WERI-Rb-1 (cell line): ENCODE measurements at places on chromosomes 3 and 15.

- peak; percentile 16 for DNase-seq
These were observed 25.9 kb downstream of the SCN5A start for GRCh38 chr3:38623539-38623938.

DNA sequence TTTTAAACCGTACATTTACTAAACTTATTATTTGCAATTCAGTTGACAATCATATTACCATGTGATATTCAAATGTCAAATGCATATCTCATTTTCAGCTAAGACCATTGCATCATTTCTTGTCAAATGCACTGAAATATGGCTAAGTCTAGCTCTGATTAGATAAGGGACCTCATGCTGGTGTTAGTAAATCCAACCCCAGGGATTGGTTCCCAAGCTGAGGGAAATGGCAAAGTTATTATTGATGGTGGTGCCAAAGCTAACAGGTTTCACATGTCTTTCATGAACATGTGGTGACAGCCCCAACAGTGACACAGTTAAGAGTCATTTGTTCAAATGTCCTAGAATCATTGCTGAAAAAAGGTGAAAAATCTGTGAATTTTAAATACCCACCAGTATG lies 641.1 kb downstream of the MECOM start:
- no peak for DNase-seq

DNA sequence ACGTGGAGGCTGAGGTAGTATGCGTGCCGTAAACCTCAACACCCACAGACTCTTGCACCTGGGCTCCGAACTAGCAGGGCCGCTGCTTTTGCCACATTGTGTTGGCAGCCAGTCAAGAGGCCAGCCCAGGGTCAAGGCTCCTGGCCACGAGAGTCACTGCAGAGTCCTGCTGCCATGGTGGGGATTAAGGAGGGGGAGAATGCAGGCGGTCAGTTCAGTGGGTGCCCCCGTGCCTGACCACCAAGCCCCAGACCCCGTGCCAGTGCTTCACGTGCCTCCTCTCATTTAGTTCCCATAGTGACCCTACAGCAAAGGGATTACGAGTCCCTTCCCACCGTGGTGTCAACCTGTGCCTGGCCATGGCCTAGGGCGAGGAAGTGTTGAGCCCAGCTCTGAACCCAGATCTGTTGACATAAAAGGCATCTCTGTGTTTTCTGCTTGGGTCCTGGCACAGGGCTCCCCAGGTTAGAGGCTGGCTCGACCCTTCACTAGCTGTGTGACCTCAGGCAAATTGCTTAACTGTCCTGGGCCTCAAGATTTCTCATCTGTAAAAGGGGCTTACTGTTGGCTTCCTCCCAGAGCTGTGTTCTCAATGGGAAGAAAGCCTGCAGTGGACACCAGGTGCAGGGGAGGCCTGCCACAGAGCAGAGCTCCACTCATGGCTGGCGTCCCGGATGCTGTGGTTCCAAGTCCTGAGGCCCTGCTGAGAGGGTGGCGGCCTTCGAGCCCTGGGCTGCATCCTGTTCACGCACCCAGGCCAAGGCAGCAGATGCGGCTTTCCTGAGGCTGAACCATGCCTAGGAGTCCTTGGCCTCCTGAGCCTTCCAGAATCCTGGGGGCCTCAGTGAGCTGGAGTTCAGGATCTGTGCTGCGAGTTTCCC lies 32.8 kb downstream of the FBLN2 start:
- DNase-seq, result no peak

DNA sequence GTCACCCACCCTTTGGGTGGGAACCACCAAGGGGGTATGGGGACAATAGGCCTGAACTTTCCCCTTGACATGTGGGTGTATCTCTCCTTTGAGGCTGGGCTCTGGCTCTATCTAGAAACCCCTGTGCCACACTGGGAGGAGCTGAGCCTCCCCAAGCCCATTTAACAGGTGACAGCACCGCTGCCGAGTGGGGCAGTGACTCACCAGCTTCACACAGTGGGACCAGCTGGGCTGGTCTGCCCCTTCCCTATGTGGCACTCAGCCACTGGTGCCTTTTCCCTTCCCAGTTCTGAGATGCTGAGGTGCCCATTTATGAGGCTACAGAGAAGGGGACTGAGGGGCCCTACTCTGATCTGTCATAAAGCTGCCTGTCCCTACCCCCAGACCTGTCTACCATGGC lies 5.1 kb downstream of the PSTPIP1 start:
- no peak for DNase-seq

DNA sequence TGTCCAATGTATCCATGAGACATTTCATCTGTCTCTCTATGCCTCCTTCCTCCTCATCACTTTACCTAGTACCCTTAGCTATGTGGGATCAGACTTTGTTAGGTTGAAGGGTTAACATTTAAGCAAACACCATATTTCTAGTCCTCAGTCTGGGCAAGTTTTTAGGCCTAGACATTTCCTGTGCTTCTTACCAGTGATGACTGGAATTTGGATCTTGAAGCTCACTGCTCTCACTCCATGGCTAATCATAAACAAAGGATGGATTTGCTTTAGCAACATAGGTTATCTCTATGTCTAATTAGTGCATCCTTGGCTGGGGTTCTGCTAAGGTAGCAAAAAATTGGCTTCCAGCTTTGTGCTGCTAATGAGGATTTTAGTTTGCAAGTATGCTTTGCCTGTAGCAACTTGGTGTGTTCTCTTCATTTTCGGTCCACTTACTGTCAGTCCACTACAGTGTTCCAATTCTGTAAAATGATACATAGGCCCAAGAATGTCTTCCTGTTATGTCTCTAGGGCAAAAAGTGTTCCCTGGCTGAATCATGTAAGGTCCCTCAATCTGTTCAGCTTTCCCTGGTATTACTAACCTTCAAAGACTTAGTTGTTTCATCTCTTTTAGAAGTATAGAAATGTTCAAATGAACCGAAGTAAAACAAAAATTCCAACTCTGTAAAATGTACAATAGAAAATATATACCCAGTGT lies 615.4 kb downstream of the CADM2 start:
- DNase-seq, result no peak

- no peak for DNase-seq
These were observed 116.9 kb downstream of the POLR2M start for GRCh38 chr15:57823325-57823882.

- no peak for DNase-seq
These were observed 63.1 kb downstream of the ITGA11 start for GRCh38 chr15:68368731-68369435.

- no peak for DNase-seq
These were observed 70.3 kb downstream of the TGFBR2 start for GRCh38 chr3:30676424-30677346.

DNA sequence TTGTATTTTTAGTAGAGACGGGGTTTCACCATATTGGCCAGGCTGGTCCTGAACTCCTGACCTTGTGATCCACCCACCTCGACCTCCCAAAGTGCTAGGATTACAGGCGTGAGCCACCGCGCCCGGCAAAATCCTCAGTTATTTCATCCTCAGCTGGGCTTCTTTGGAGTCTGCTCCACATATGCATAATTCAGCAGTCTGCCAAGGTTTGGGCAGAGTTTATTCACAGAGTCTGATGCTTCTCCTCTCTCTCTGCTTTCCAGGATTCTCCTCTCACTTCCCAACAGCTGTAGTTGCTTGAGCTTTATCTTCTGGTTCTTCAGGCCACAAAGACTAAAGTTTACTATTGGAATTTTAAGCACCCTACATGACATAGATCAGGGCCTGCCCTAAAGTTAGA lies 8.2 kb downstream of the ZNF106 start:
- DNase-seq, result no peak

DNA sequence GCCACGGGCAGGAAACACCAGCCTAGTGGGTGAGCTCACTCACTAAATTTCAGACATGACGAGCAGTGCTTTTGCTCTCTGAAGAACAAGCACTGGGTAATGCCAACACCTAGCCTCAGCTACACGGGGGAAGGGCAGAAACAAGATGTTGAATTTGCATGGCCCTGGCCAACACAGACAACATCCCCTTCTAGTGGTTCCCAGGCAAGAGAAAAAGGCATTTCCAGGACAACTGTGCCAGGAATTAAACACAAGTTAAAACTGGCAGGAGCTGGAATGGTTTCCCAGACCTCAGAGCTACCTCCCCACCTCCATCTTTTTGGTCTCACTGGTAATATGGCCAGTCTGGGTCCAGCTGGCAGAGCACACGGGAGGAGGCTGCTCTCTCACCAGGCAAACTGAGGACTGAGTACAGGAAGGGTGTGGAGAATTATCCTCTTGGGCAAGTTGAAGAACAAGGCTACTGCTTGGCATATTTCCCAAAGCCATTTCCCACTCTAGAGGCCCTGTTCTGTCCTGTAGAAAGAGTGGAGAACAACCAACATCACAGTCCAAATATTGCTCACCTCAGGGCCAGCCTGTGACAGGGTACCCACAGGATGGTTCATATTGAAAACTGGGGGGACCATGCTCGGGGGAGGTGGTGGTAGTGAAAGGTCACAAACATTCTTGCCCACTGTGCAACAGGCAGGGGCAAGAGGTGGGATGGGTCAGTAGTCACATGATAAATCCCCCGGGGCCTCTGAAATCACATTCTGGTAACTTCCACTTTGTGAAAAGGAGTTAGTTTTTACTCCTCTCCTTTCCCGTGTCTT lies 26.5 kb downstream of the TSPAN3 start:
- no peak for DNase-seq

GRCh38 chr3:89043406-89043932 lies 64.0 kb upstream of the EPHA3 start:
- DNase-seq, result no peak

- DNase-seq, result no peak
These were observed at the start of gene ITIH4 for GRCh38 chr3:52830535-52831258. TSS of gene ITIH4 (minus strand) at chr3:52830672. CDS start at chr3:52830642, 30 bp downstream.

DNA sequence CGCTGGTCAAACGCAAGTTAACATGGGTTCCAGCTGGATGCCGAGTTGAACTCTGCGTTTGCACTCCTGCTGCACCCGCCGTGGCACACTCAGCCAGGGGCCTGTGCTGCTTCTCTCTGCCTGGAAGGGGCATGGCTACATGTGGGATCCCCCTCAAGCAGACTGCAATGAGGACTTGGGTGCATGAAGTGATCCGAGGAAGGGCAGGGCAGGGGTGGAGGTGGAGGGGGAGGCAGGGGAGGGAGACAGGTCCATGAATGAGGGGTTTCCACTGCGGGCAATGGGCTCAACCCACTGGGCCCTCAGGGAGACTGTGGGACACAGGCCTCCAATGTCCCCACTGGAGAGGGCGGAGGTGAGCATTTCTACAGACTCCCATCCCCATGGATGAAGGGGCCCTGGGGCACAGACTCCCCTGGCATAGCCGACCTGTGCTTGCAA lies 141.6 kb upstream of the MEF2A start:
- DNase-seq, result no peak

DNA sequence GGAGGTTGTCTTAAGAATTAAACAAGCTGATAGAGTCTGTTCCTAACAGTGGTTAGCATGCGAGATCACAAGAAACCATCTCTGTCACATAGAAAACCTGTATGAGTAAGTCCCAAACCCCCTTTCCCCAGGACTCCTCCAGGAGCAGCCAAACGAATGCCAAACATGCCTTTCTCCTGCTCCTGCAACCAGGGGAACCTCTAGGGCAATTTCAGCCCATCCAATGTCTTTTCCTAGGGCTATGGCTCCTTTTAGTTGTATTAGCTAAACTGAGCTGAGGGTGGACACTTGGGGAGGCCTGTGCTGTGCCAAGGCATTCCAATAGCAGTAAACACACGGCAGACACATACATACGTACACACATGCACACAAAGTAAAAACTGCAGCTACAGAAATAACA lies 36.5 kb upstream of the TIMP4 start:
- DNase-seq, result no peak

GRCh38 chr3:10764259-10765051 lies 51.6 kb upstream of the SLC6A11 start:
- DNase-seq, result no peak

- DNase-seq, result no peak
These were observed 98.6 kb downstream of the TPRA1 start for GRCh38 chr3:127491909-127492308.

DNA sequence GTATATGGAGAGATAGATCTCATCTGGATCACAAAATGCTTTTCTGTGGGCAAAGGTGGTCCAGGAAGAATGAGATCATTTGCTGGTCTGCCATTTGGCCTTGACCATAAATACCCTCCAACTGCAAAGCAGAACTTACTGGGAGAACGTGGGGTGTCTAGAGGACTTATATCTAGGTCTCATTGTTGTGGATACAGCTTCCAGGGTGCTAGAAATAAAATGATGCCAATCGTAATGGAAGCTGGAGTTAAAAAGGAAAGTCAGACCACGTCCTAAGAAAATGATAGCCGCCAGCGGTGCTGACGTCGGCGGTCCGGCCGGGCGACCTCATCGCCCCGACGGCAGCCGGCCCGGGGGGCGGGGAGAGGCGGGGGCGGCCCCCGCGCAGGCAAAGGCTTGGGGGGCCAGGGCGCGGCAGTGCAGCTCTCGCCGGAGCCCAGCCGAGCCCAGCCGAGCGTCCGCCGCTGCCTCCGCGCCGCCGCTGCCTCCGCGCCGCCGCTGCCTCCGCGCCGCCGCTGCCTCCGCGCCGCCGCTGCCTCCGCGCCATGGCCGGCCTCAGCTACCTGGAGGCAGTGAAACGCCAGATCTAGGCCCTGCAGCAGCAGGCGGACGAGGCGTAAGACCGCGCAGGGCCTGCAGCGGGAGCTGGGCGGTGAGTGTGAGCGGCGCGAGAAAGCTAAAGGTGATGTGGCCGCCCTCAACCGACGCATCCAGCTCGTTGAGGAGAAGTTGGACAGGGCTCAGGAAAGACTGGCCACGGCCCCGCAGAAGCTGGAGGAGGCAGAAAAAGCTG lies 89.5 kb downstream of the EOMES start:
- DNase-seq, result peak; percentile 40

GRCh38 chr3:39626198-39626597 lies 158.7 kb downstream of the MOBP start:
- DNase-seq, result no peak

- no peak for DNase-seq
These were observed 45.2 kb downstream of the RARB start for GRCh38 chr3:25473246-25473645.

DNA sequence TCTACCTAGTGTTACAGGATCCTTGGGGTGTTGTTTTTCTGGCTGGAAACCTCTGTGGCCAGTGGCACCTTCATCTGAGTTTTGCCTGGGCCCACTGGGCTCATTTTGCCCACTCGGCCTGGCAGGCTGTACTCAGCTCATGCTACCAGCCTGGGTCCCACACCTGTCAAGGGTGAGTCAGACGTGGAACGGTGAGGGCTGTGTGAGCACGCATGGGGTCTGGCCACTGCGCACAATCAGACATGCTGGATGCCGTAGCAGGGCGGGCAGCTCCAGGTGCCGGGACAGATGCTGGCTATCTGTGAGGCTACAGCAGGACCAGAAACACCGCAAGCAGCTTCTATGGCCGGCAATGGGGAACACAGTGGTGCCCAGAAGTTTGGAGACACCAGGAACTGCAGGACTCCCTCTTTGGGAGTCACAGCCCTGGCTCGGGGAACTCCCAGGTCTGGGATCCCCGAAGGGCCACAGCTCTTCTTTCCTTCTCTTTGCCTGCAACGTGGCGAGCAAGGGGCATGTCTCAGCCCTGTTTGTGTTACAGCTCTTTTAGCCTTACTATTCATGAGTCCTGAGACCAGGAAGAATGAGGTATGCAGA lies 35.9 kb upstream of the DNAJC13 start:
- no peak for DNase-seq
